ENCODE measurements at places on chromosomes 13 and 19. TPM values are rescaled to one million over a fixed set of nuclear protein-coding genes. Genes with fewer than 3 reads are reported as not detected.

Gene ZNF154
- total RNA-seq, result 21.4 TPM

Gene ZNF578
- total RNA-seq, result 21.9 TPM

Gene SOX21
- 6.4 TPM for total RNA-seq

Gene ATP4A
- total RNA-seq, result 0.59 TPM

Gene HRC
- 4.6 TPM for total RNA-seq

Gene SLITRK6
- 0.04 TPM for total RNA-seq

Gene ZNF560
- 5.8 TPM for total RNA-seq

Gene COL5A3
- 1.2 TPM for total RNA-seq

Gene MAP4K1
- total RNA-seq, result 25.0 TPM

Gene LGALS4
- total RNA-seq, result 1.5 TPM

Gene POLR1D
- 198 TPM for total RNA-seq

Gene PCP2
- 0.85 TPM for total RNA-seq

- DNase-seq, result no peak
Observed at GRCh38 chr13:44278166-44278565, 95.5 kb upstream of the SERP2 start.

GRCh38 chr13:90454002-90454636 lies 893.4 kb upstream of the MIR17HG start:
- no peak for DNase-seq

- no peak for DNase-seq
Observed at GRCh38 chr13:60062502-60062901, 101.2 kb downstream of the DIAPH3 start.

- DNase-seq, result no peak
Observed at GRCh38 chr13:44322928-44323327, 50.7 kb upstream of the SERP2 start.

GRCh38 chr13:30746791-30747190 lies 11.4 kb downstream of the ALOX5AP start:
- no peak for DNase-seq

- DNase-seq, result no peak
Observed at GRCh38 chr19:29505097-29505824, 20.5 kb upstream of the VSTM2B start.

- DNase-seq, result peak; percentile 34
Observed at GRCh38 chr13:97434397-97435201, 630 bp downstream of the RAP2A start.

DNA sequence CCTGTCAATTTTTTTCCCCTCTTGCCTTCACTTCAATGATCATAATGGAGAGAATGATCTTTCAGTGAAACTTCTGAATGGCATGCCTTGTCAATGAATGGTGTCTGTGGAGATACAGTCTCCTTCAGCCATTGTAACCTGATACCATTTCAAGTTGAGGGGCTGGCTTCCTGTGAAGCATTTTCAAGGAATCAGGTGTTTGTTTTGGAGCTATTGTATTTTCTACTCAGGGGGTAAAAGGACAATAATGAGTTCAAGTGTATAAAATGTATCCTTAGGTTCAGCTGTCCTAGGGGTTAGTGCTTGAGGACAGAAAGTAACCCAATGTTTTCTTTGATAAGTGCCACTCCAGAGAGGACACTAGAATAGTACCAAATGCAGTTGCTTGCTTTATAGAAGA lies 23.8 kb upstream of the CBY2 start:
- DNase-seq, result no peak

- DNase-seq, result peak; percentile 91
Observed at GRCh38 chr19:48970923-48971395, 5.8 kb downstream of the FTL start.

DNA sequence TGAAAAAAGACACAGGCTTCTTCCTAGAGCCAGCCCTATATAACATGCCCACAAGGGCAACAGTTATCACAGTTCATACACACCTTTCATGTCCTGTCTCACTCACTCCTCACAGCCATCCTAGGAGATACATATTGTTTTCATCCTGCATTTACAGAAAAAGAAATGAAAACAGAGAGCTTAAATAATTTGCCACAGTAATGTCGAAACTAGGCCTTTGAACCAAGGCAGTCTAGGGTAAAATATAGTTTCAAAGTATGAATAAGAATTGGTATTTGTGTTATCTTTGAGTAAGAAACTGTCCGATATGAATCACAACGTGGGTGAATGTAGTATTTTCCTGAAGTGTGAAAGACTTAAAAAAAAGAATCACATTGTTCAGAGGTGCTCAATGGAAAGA lies 26.8 kb downstream of the CLDN10 start:
- no peak for DNase-seq

- DNase-seq, result no peak
Observed at GRCh38 chr13:45325806-45326205, 15.2 kb downstream of the TPT1 start.

- no peak for DNase-seq
Observed at GRCh38 chr13:103839460-103839859, 773.2 kb upstream of the SLC10A2 start.

DNA sequence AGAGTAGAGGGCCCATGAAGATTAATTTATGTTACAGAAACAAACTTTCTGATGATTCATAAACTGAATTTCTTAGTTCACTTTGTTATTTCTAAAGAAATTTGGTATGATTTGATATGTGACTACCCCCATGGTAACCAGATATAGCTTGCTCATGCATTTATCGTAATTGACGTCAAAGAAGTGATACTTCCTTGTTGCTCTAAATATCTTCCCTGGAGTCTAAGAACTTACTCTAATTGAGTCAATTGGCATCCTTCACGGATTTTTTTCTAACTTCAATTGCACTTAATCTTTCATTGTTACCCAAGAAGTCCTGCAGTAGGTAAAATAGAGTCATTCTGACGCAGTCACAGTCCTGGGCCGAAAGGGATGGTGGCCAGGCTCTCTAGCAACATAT lies 240.9 kb downstream of the GPC5 start:
- DNase-seq, result no peak

DNA sequence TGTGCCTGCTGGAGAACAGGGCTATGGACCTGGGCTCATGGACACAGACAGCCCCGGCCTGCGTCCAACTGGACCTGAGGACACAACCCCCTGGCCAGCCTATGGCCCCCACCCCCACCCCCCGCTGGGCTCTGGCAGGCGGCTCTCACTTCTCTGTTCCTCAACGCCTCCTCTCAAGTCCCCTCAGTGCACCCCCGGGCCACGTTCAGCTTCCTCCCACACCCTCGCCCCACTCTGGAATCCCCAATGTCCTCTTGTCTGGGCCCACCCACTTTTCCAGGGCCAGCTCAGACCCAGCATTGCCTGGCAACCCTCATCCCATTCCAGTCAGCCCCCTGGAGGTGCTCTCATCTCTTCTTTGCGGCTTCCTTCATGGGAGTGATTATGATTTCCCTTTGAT lies 130.2 kb upstream of the SPACA7 start:
- DNase-seq, result no peak

DNA sequence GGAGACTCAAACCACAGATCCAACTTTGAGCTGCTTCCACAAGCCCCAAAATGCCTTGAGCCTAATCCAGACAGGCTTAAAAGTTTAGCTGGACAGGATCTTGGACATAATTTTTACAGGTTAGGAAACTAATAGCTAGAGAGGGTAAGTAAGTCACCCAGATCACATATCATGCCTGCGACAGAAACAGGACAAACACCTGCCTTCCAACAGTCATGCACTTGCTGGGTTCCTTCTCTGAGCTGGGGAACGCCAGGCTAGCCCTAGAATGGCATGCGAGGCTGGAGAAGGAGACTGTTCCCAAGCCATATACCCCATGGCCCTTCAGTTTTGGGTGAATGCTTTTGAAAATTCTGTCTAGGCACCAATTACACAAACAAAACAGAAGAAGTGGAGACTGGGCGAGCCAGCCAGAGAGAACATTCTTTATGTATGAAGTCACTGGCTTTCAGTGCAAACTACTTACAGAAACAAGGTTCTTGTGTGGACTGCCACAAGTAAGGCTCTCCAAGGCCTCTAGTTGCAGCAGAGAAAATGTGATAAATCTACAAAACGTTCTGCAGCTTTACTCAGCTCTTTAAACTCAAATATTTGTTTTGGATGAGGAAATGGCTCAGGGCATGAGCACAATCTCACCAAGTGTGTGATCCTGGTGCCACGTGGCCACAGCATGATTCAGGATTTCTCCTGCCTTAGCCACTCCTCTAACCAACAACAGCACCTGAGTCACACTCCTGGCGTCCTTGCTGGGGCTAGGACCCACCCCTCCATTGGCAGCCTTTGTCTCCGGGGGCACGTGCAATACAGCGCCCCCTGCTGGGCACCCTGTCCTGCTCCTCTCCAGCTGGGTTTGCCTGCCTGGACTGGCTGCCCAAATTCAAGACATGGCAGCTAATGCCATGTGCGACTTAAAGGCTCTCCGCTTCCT lies 73.4 kb upstream of the UBL3 start:
- DNase-seq, result peak; percentile 71

Data from WTC11 (cell line).